Stimulated activated CD8-positive, alpha-beta memory T cell treated with anti-CD3 and anti-CD28 coated beads, Interleukin-2, amount 100 ng/mL, for 48 hours (primary cell): ENCODE measurements at places on chromosomes 6 and 20.

DNA sequence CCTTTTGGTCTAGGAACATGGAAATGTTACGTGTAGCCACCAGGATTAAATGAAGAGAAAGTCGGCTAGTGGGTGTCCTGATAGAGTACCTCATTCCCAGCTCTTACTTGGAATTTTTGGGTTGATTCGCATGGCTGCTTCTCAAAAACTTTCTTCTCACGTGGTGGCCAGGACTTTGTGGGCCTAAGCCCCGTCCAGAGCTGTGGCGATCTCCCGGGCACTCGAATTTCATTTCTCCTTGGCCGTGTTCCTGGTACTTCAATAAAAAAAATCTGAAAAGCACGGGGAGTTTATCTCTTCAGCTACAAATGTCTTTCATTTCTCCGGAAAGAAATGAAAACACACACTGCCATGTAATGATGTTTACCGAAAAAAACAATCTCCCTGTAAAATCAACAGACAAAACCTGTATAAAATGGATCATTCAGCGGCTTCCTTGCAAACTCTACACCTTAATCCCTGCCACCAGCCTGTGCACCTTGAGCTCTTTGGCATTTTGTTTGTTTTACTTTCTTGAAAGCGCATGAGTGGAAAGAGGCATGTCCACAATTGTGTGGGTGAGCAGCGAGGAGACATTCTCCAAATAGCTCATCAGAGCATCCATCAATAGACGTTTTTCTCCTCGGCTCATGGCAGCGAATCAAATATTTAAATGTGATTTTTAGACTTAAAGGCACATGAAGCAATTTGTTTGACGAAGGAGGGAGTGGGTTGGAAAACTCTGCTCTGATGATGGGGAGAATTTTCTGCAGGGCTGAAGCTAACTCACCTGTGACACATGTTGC is 173.1 kb downstream of the TFAP2C start:
- DNase-seq, result no peak

DNA sequence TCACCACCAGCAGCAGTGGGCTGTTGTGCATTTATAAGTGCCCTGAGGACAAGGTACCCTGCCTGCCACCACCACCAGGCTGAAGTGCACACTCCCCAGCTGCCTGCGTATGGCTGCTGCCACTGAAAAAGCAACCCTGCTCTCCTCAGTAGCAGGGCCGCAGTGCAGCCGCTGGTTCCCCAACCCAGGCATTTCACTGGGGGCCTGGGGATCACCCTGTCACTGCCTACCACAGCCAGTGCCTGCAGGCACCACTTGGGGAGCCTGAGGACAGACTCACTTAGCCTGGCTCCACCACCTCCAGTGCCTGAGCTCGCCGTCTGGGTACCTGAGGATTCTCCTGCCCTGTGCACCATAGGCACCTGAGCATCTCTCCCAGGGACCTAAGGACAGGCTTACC is 215.6 kb downstream of the PACRG start:
- DNase-seq, result no peak

DNA sequence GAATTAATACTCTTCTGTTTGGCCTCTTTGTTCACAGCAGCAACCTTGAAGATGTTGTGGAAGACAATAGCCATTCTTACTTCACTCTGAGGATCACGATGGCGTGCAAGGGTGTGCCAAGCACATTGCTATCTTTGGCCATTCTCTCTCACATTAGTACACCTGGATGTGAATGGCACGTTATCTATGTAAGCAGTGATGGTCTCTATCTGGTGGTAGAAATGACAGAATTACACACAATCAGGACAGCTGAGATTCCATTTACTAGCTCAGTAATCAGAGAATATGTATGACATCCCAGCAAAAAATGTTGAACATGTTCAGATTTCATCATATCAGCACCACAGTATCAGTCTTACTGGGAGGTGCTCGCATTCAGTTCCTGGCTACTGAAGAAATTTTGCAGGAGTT is 116.2 kb downstream of the LCA5 start:
- no peak for DNase-seq

DNA sequence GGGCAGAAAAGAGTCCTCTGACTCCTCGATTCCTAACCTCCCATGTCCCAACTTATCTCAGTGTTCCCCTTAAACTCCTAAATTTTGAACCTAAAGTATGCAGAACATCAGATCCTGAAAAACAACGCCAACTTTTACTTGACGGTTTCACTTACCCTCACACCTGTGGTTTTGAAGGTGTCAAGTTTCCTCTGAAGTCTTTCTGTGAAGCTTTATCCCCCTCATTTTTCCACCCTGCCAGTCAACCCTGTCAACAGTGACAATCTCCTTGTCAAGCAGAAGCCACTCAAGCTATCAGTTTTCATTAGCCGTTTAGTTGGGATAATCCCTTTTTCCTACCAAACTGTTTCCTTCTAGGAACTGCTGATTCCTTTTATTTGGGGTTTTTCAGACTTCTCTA is 245.4 kb upstream of the PREP start:
- DNase-seq, result peak; percentile 5

DNA sequence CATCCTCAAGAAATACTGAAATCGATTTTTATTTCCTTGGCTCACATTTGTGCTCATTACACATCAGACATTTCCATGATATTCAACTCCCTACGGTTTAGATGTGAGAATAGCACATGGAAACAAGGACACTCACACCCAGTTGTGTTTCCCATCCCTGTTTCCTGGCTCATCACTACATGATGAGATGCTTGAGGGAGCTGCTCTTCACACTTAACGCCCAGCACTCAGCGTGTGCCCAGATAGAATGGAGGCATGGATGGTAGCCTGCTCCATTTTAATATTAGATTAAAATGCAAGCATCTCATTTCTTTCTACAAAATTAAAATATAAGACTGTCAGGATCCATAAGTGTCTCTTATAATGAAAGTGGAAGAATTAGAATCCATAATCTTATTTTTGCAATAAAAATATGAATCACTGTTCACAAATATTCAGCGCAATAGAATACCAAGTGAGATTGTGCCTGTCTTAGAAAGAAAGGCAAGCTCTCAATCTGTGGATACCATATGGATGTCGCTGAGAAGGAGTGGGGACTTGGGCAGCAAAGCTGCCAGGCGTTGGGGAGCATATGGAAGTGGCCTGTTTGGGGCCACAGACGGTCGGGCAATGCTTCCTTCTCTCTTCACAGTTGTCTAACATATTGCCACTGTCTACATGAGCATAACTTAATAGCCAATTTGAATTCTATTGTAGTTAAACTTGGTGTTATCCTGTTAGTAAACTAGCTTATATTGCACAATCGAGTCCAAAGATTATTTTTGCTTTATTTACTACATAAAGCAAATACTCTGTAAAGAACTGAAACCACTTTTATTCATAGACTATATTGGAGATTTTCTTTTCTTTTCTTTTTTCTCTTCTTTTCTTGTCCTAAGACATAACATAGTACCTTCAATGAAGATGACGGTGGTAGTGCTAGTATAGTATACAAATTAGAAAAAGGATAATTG is 206.8 kb upstream of the QKI start:
- DNase-seq, result no peak

DNA sequence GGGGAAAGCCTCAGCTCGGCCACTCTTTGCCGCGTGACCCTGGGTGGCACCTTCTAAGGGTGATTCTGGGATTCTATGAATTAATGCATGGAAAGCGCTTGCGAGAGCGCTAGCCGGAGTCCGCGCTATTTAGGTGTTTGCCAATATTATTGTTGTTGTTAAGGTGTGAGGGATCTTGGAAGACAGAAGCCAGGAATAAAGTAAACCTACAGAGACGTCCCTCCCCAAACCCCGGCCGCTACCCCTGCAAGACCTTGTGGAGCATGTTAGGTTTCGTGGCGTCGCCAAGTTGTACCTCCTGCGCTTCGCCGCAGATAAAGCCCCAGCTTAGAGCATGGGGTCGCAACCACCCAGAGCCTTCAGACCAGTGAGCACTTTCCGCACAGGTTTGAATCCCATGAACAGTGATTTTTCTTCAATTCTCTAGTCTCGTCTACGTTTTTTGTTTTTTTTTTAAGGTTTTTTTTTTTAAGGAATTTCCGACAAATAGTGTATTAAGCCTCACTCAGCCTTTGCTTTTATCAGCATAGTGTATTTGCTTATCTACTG is 16.9 kb upstream of the ZSCAN9 start:
- no peak for DNase-seq

GRCh38 chr20:4519534-4519933 is 202.2 kb upstream of the PRND start:
- DNase-seq, result peak; percentile 3

- no peak for DNase-seq
Measured at GRCh38 chr20:4897600-4897999, 103.7 kb downstream of the SLC23A2 start.

DNA sequence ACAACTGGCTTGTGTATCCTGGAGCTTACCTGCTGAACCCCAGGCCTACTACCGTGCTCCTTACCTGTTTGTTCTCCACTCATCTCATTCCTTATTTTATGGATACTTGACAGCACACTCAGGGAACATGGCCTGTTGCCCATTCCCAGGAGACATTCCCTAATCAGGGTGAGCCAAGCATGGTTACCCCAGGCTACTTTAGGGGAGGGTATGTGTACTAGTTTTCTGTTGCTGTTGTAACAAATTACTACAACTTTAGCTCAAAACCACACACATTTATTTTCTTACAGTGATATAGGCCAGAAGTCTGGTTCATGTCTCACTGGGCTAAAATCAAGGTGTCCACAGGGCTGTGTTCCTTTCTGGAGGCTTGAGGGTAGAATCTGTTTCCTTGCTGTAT is 15.0 kb upstream of the TRAM2 start:
- DNase-seq, result no peak

DNA sequence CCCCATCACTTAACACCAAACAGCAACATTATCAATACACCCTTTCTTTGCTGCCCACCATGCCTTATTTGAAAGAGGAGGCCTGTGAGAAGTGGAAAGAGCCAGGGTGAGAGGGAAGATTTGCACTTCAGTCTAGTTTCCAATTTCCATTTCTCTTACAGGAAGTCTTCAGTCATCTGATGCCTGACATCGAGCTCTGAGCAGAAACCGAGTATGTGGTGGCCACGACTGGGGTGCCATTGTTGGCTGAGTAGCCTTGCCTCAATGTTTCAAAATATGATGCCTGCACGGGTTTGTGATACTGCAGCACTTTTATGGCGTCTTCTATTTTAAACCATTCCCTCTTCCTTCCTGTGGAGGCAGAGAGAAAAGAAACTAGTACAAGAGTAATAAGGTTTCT is 39.8 kb upstream of the SMIM29 start:
- DNase-seq, result no peak

DNA sequence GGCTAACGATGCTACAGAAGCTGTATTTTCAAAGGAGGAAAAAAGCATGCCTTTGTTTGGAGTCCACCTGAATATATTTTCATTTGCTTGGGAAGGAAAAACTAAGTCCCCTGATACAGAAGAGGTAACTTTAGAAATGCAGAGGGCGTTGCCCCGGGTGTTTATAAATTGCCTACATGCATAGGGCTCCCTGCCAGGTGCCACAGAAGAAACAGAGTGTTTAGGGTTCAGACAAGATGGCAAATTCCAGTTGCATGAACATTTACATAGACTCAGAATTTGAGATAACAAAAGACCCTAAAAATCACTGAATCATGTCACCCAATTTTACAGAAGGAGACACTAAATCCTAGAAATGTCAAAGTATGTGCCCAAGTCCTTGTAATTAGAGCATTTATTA is 19.9 kb downstream of the RIN2 start:
- DNase-seq, result no peak

- no peak for DNase-seq
Measured at GRCh38 chr6:17719323-17720041, 12.8 kb upstream of the NUP153 start.

- no peak for DNase-seq
Measured at GRCh38 chr20:50216543-50217206, 26.0 kb downstream of the CEBPB start.

DNA sequence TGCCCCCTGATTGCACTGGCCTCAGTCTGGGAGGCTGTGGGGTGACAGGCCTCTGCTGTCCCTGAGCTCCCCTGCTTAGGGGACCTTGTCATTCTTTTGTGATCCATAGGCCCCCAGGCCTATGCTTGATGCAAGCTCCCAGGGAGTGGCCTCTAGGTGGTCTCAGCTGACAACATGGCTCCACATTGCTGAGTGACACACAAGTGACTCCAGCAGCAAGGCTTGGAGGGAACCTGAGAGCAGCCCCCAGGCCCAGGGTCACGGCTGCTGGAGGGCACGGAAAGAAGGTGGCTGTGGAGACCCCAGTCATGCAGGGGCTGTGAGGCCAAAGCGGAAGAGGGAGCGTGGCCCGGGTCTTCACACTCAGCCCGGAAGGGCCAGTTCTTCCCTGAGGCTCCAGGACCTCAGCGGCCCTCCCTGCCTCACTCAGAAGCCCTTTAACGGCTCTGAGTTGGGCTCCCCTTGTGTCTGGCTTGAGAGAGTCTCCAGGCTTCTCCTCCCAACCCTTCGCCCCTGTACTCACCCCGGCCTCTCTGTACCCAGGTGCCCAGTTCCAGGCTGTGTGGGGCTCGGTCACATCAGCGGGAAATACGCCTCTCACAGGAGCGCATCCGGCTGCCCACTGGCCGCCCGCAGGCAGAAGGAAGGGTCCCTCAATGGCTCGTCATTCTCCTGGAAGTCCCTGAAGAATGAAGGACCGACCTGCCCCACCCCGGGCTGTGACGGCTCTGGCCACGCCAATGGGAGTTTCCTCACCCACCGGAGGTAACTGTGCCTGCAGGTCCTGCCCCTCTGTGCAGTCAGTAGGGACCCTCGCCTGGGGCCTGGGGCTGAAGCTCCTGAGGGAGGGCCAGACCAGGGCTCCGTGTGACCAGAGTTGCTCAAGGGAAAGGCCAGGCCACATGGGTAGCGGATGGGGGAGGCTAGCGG is 23.7 kb upstream of the PCMTD2 start:
- no peak for DNase-seq

DNA sequence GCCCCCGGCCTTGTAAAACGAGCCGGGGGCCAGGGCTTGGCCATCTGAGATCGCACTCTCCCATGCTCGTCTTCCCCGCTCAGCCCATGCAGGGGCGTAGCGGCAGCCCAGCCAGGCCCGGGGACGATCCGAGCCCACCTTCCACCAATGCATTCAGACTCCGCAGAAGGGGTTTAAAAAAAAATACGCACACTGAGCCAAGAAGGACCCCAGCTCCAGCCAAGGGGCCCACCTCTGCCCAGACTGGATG is 320 bp downstream of the GSTA4 start:
- no peak for DNase-seq

GRCh38 chr6:49463612-49463967 is 420 bp downstream of the CENPQ start:
- no peak for DNase-seq

GRCh38 chr6:13071550-13072345 is 256.6 kb downstream of the TBC1D7 start:
- DNase-seq, result no peak

DNA sequence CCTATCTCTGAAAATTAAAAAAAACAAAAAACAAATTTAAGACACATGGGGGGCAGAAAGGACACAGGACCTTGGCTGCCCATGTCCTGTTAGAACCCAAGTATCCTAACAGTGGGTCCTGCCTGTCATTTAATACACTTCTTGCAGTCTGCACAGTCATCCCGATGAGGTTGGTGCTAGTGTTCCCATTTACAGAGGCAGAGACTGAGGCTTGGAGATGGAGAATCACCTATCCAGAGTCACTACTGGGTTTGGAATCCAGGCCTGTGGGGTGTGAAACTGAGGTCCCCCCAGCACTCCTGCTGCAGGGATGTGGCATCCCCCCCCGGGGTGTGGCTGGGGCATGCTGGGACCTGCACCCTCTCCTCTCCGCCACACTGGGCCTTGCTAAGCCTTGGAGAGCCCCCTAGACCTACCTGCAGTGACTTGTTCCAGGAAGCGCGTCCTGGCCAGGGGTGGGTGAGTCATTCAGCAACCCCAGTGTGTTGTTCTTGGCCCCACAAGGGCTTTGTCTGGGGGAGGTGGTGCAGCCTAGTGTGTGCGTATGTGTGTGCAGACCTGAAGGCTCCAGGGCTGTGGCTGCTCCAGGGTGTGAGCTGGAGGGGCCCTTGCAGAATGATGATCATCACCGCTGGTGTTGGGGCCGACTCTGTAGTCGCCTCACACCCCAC is 49.7 kb downstream of the BCAS4 start:
- peak; percentile 50 for DNase-seq
